Endothelial cell of umbilical vein (primary cell): ENCODE measurements at places on chromosomes 12 and 14. TPM values are rescaled to one million over a fixed set of nuclear protein-coding genes. Genes with fewer than 3 reads are reported as not detected.

KLRC2 gene
- not detected in 2 replicates for polyA plus RNA-seq

MEG3 gene
- 378 and 436 TPM in 2 replicates for polyA plus RNA-seq

OR11H6 gene
- not detected in 2 replicates for polyA plus RNA-seq

LAG3 gene
- 1.3 and 1.8 TPM in 2 replicates for polyA plus RNA-seq

RFX4 gene
- polyA plus RNA-seq: not detected in 2 replicates

TAS2R10 gene
- polyA plus RNA-seq: 0.11 and 0.22 TPM in 2 replicates

PLEK2 gene
- polyA plus RNA-seq: 0.84 and 1.4 TPM in 2 replicates

ANKS1B gene
- polyA plus RNA-seq: 0.15 TPM in 1 of 2 replicates, not detected in the other

FAM90A1 gene
- polyA plus RNA-seq: 0.10 and 0.13 TPM in 2 replicates
